ENCODE measurements at places on chromosomes 3 and 15.

DNA sequence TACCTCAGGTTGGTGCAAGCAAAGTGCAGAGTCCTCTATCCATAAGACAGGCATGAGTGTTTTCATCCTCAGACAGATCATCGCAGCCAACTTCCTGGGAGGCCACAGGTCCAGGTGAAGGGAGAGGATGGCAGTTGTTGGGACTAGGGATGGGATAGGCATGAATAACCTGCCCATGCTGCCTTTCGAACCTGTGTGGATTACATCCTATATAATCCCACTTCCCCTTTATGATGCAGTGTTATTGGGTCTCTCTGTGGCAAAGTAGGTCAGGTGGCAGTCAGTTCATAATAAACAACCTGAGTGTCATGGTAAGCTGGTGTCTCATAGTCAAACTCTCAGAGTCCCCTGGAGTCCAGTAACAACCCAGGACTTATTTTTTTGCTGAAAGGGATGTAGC is 40.4 kb downstream of the CCR3 start:
- DNase-seq: no peak

- peak; percentile 64 for DNase-seq
Measured at GRCh38 chr3:190424478-190425439, 24.9 kb downstream of the TMEM207 start.

- no peak for DNase-seq
Measured at GRCh38 chr3:157441102-157441624, 4.5 kb downstream of the PTX3 start.

DNA sequence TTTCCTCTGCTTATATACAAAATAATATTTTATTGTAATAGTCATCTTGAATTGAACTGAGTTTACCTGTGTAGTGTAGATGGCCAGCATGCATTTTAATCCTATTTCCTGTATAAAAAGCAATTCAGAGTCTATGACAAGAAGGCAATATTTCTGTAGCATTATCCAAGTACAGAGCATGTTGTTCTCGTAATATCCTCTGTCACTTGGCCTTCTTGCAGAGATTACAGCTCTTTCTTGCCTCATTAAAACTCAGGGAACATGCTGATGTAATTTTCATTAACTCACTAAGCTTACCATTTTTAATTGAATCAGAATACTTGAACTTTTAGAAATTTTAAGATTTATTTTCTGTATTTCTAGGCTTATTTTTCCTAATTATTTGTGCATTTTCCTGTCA is 203.3 kb upstream of the AGTR1 start:
- DNase-seq: no peak

- DNase-seq: no peak
Measured at GRCh38 chr3:16801698-16802097, 83.1 kb upstream of the PLCL2 start.

- DNase-seq: no peak
Measured at GRCh38 chr3:159898147-159898546, 90.5 kb upstream of the IL12A start.

DNA sequence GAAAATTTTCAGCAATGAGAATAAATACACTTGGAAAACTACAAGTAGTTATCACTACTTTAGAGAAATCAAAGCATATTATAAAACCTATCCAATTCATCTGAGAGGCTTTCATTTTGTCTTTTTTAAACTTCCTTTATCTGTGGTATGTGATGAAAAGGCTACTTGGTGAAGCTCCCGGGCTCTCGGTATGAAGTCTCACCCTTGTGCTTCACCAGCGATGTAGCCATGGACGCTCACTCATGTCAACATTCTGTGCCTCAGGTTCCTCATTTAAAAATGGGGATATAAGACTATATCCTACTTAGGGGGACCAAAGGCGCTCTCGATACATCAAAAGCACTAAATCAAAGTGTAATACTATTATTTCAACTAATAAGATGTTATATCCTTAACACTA is 14.9 kb downstream of the SATB1 start:
- no peak for DNase-seq

GRCh38 chr15:59371458-59372351 is 966 bp downstream of the MYO1E start:
- no peak for DNase-seq

GRCh38 chr3:60289341-60290121 is 961.7 kb downstream of the FHIT start:
- DNase-seq: no peak

DNA sequence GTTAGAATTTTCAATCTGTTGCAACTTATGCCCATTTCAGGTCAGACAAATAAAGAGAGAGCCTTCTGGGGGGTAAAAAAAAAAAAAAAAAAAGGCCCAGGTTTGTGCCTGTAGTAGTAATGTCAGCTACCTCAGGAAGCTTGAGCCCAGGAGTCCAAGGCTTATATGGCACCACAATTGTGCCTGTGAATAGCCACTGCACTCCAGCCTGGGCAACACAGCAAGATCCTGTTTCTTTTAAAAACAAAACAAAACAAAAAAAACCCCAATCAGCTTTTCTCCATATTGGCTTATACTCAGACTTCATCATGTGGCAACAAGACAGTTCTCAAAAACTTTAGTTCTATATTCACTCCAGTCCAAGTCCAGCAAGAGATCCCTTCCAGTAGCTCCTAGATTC is 8.4 kb upstream of the LRRFIP2 start:
- no peak for DNase-seq

- DNase-seq: peak; percentile 51
Measured at GRCh38 chr3:52245322-52246263, at the start of gene PPM1M. Gene PPM1M, plus strand, starts transcription at chr3:52245759. Its CDS starts 66 bp downstream, at chr3:52245825.

GRCh38 chr3:46096336-46096735 is 69.1 kb upstream of the XCR1 start:
- no peak for DNase-seq

DNA sequence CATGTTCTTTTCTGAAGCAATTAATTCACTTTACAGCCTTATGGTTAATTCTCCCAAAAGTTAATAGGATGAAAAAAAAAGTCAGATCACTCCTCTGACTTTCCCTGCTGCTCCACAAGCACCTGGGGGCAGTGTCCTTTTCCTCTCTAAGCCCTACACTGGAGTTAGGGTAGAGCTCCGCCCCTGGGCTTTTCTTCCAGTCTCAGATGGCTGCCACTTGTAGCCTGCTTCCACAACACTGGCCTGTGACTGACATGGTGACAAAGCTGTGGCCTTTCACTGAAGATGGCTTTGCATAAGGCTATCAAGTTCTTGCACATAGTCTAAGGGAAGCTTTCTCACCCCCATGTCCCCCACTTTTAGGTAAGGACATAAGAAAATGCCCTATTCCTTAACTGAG is 1.3 kb upstream of the MON1A start:
- DNase-seq: peak; percentile 63

DNA sequence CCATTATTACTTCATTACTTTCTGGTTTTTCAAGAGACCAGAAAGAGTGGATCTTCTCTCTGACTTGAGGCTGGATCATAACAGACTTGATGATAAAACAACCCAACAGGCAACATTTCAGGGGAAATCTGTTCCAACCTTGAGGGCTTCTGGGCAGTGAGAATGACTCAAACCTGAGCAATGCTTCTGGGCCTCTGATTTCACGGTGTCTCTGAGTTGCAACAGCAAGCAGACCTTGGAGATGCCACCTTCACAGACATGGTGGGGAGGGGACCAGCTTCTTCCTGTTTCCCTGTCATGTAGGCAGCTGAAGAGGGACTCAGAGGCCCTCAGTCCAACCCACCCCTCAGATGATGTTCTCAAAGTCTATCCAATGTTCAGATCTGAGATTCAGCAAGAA is 104.0 kb downstream of the ABHD5 start:
- DNase-seq: no peak

DNA sequence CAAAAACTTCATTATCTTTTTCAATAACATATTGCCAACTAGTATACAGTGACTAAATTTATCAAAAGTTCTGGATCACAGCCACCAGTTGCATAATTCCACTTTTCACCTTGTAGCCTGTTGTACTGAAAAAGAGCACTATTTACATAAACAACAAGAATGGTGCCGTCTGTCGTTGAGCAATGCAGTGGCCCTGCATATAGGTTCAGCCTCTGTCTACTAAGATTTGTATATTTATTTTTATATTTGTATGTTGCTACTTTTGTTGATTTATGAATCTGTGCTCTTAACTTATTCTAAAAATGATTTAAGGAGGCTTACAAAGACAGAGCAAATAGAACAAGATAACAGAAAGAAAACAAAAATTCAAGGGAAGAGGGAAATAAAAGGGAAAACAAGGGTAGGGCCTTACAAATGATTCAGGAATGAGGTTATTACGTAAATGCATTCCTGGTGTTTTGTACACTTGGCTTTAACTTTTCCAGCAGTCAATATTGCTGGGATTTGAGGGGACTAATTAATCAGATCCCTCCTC is 257.6 kb upstream of the STT3B start:
- DNase-seq: no peak

DNA sequence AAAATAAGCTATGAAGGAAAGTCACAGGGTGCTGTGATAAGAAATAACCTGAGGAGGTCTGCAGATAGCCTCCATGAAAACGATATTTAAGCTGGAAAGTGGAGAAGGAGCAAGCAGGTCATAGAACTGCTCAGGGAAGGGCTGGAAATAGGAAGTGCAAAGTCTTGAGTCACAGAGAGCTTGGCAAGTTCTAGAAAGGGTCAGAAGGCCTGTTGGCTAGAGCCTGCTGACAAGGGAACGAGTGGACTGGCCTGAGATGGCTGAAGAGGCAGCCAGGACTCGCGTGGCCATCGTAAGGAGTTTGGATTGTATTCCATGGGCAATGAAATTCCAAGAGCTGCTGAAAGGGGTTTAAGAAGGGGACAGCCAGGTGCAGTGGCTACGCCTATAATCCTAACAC is 64.7 kb upstream of the IL12A start:
- DNase-seq: no peak

GRCh38 chr3:138068579-138069174 is 46.7 kb downstream of the DZIP1L start:
- peak; percentile 72 for DNase-seq

GRCh38 chr3:188914552-188914951 is 257.2 kb upstream of the TPRG1 start:
- no peak for DNase-seq

DNA sequence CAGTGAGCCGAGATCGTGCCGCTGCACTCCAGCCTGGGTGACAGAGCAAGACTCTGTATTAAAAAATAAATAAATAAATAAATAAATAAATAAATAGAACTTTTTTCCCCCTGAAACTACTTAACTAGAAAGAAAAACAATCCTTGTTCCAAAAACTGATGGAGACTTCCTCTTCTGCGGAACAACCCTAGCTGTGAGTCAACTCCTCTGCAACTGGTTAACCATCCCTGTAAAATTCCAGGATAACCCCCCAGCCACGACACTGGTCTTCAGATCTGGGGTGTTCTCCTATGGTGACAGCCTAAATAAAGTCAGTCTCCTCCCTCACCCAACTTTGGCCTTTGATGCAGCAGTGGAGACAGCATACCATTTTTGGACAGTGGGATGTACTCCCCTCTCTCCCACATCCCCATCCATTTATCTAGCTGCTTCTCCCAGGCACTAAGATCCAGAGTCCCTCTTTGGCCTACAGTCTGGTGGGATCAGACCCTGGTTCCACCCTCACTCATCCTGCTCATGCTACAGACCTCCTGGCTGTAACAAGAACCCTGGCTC is 352.6 kb downstream of the OCA2 start:
- DNase-seq: no peak

GRCh38 chr15:73737535-73737934 is 15.6 kb downstream of the INSYN1 start:
- no peak for DNase-seq

DNA sequence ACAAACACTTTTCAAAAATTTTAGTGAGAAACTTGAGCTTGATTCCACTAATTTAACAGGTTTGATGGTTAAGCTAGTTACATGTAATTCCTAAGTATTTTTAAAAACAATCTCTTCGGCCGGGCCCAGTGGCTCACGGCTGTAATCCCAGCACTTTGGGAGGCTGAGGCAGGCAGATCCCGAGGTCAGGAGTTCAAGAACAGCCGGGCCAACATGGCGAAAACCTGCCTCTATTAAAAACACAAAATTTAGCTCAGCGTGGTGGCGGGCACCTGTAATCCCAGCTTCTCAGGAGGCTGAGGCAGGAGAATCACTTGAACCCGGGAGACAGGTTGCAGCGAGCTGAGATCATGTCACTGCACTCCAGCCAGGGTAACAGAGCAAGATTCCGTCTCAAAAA is 25.3 kb downstream of the TRA2B start:
- DNase-seq: no peak

DNA sequence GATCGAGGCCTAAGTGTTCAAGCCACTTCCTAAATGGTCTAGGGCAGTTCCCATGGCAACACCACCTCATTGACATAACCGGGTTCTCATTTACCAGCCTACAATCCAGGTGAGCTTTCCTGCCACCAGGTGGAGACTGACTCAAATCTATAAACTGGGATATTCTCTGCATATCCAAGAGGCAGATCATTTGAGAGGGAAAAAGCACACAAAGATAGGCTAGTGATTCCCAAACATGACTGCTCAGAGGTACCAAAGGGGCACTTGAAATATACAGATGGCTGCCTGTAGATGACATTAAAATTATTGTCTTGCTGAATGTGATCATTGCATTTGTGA is 141.3 kb upstream of the PROK2 start:
- peak; percentile 88 for DNase-seq

- DNase-seq: no peak
Measured at GRCh38 chr3:513301-513700, 316.7 kb downstream of the CHL1 start.

GRCh38 chr3:71536376-71536965 is 47.1 kb downstream of the FOXP1 start:
- no peak for DNase-seq

DNA sequence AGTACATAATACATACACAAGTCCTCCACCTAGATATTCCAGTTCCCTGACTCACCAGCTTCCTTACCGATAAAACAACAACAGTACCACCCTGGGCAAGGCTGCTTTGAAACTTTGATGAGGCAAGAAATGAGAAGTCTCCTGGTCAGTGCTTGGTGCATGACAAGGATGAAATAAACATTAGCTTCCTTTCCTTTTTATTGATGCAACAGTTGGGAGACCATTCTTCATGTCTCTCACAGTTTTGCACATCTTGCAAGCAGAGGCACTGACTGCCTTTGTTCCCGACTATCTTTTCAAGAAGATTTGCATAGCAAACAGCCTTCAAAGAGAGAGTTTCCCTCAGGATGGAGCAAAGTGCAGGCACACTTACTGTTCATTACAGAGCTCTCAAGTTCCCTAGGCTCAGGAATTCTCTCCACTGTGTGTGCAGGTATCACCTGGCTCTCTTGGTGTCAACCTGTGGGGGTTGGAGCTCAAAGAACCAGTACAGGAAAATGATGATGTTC is 65.2 kb downstream of the MYLK start:
- no peak for DNase-seq

DNA sequence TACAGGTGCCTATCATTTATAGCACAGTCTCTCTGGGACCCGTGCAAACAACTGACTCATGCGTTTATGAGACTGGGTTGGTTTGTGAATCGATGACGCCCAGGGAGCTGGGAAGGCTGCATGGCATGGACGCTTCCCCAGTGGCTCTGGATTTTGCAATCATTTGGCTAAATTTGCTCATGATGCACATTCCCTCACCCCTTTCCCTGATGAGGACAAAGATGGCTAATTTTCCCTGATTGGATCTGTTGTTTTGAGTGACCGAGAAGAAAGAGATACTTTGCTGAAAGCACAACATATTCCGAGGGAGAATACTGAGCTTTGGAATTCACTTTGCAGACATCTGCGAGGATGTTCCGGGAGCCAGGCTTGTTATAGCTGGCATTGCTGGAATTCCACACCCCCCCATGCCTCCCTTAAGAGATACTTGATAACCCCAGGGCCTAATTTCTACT is 51.1 kb downstream of the CGNL1 start:
- peak; percentile 68 for DNase-seq

All from NT2/D1 (cell line).